ENCODE measurements at places on chromosomes 3 and 15.

GRCh38 chr15:66389859-66390381, 3.2 kb downstream of the MAP2K1 start:
- DNase-seq, result no peak

DNA sequence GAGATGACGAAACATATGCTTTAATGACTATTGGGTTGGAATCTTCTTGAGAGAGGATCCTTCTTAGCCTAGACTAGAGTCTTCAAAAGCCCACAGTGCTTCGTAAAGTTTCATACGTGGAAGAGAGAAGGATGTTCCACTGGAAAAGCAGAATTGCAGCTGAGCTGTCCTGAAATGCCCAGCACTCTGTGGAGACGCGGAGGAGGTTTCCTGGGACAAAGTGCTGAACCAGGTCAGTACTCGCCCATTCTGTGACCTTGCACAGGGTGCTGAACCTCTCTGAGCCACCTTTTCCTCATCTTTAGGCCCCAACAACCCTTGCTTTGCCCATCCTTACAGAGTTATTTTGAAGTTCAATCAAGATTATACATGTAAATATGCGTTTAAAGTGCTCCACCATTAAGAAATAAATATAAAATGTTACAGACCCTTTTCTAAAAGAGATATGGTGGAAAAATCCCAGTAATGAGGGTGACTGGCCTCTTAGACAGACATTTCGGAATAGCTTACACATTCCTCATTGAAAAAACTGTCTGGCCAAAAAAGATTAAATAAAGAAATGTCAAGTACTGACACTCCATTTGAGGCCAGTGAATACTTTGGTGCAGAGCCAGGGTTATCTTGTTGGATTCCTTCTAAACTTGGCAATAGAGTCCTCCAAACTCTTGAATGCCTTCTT, 4.2 kb upstream of the MAGEF1 start:
- peak; percentile 48 for DNase-seq

DNA sequence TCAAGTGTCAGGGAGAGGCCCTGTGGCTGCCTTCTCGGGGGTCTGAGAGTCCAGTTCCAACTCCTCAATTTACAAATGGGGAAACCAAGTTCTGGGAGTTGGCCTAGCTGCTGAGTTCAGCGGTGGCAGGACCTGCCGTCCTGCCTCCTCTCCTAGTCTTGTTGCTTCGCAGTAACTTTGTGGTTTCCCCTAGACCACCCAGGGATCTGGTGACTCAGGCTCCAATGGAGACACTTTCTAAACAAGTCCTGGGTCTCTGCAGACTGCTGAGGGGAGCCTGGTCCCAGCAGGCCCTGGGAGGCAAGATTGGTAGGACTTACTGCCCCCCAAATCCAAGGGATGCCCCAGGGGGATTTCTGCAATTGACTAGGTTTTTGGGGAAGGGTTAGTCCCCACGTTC, 83.6 kb downstream of the SMAD6 start:
- DNase-seq, result peak; percentile 88

DNA sequence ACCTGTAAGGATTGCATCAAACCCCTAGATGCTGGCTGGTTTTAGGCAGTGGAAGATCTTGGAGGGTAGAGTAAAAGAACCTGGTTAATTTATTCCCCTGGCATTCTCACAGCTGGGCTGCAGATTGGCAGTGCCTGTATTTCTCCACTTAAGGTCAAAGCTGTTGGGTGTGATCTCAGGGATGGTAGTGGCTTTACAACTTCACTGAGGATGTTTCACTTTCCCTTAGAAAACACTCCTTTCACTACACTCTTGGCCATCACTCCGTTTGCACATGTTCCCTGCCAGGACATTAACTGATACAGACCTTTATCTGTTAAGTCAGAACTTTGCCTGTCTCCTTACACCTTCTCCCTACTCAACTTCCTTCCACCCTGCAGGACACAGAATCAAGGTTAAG, 779.1 kb upstream of the SEMA6D start:
- DNase-seq, result no peak

DNA sequence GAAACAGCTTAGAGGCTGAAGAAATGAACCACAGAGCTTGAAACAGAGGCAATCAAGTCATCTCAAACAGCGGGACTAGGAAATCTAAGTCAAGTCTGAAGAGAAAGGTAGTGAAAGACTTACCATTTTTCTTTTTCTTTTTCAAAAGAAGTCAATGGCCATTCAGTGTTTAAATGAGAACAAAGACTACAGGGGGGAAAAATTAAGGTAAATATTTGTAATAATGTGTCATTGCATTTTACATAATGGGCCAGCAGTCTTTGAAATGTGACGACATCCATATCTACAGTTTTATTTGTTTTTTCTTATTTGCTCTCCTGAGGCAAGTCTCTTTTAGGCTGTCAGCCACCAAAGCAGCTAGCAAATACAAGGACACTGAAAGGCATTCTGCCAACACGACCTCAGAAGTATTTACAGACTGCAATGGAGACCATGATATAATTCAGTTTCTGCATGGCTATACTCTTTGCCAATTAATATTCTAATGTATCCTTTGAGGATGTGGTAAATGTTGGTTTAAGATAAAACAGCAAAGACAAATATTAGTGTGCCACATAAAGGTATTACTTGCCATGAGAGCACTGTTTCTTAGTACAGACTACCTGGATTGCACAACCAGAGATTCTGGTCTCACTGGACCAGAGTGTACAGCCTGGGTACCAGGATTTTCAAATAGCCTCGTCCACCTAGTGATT, 307.0 kb upstream of the THBS1 start:
- peak; percentile 63 for DNase-seq

DNA sequence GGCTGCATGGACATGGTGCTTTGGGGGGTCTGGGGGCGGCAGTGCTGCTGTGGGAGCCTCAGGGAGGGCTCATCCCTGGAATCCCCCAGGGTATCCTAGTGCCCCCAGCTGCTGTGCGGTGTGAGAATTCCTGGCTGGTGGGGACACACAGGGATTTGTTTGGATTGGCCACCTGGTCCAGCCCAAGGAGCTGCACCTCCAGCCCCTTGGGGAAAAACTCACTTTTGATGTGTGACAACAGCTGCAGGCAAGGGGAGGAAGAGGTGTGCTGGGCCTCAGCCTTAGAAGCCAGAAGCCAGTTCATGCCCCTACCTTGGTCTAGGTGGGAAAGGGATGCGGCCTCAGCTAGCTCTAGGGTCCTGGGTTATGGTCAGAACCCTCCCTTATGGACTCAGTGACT, 8.4 kb upstream of the COMMD4 start:
- no peak for DNase-seq

- no peak for DNase-seq
Measured at GRCh38 chr15:74604983-74605794, 10.4 kb upstream of the CLK3 start.

GRCh38 chr3:123724306-123724705, 139.5 kb upstream of the HACD2 start:
- no peak for DNase-seq

GRCh38 chr3:64343689-64344430, 118.6 kb upstream of the PRICKLE2 start:
- DNase-seq, result peak; percentile 95

DNA sequence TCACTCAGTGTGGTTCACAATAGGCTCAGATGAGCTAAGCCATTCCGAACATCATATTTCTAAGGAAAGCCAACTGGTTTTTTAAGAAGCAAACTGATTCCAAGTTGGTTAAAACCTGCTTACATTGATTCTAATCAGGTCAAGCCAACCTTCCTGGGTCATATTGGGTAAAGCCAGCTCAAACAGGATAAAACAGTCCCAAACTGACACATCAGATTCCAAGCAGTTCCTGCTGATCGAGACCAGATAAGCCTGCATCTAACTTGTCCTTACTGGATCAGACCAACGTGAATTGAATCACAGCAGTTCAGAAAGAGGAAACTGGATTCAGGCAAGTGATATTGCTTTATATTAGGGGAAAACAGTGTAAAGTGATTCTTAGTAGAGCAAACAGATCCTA, 18.6 kb upstream of the THSD4 start:
- peak; percentile 63 for DNase-seq

GRCh38 chr15:68775671-68776476, 44.8 kb downstream of the ANP32A start:
- DNase-seq, result peak; percentile 60

DNA sequence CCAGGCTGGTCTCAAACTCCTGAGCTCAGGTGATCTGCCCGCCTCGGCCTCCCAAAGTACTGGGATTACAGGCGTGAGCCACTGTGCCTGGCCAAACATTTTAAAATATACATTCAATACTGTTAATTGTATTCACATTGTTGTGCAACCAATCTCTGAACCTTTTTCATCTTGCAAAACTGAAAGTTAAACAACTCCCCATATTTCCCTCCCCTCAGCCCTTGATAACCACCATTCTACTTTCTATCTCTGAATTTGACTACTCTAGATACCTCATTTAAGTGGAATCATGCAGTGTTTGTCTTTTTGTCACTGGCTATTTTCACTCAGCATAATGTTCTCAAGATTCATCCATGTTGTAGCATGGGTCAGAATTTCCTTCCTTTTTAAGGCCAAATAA, 30.0 kb downstream of the HMCES start:
- no peak for DNase-seq

DNA sequence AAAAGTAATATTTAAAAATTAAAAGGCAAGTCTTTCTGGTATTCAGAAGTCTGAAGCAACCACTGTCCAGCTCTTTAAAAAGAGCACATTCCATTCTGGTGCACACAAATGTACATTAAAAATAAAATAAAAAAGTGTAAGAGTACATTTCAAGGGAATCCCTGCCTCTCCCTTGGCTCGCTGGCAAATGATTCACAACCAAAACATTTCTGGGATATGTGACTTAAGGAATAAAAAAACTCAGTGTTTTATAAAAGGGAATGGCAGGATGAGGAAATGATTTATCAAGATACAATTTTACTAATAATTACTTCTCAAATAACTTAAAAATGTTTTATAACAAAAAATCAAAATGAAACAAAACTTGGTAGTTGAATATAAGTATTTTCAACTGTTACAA, 23.8 kb upstream of the ANXA2 start:
- peak; percentile 93 for DNase-seq

DNA sequence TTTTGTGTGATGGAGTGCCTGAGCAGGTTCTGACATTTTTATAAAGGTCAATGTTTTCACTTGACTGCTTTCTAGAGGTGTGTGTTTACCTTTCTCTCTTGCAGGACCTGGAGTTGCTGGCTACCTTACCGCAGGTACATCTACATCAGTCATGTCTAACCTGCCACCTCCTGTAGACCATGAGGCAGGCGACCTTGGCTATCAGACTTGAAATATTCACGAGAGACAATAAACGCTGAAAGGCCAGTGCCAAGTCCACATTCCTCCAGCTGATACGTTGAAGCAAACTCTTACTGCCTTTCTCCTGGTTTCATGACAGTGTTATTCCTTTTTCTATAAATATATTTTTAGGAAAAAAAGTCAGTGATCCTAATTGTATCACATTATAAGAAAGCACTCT, 59.0 kb upstream of the ACKR4 start:
- DNase-seq, result no peak

GRCh38 chr15:100931143-100931890, 12.2 kb downstream of the LRRK1 start:
- no peak for DNase-seq

DNA sequence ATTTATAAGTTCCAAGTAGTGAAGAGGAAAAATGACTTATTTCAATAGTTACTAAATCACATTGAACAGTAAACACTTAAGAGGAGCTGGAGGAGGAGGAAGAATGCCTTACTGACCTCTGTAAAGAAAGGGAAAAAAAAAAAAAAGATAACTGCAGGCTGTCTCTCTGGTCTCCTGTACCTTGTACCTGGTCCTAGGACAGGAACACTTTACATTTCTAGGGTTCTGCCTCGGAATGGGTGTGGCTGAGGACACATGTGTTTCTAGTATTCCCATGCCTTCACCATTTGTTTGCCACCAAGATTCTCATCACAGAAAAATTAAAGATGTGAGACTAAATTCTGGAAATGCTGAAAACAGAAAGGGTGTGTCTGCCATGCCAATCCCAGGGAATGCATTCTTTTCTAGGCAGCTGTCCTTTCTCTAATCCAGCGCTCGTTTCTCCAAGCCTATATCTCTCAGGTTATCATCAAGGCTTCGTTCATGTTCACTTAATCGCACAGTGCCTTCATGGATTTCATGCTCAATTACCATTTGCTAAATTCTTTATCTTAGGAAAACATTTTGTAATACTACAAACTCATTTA, 1208.3 kb downstream of the OTOL1 start:
- no peak for DNase-seq

DNA sequence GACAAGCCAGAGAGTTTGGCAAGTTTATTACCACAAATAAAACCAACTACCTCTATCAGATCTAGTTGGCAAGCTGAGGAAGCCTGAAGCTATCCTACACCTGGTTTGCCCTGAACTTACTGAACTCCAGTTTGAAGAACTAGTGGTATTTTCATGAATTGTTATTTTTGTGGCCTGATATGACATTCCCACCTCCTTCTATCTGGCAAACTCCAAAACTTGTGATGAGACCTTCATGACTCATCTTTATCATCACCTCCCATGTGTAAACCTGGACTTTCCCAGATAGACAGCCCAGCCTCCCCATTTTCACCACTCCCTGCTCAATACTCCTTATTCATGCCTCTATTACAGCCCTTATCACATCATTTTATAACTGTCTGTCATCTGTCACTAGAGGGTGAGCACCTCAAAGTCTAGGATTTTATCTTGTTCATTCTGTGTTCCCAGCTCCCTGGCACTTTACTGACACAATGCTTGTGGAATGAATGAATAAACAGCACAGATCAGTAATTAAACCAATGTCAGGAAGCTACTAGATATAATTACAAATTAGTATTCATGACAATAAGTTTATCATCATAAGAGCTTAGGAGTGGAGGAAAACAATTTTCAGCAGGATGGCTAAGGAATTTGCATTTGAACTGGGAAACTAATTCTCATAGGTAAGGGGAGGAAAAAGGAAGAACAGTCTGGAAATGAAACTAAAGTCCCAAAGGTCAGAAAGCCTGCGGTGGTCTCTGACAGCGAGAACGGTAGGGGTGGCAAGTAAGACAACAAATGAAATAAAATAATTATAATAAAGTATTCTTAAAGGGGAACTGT, 13.2 kb upstream of the TRANK1 start:
- DNase-seq, result peak; percentile 66

DNA sequence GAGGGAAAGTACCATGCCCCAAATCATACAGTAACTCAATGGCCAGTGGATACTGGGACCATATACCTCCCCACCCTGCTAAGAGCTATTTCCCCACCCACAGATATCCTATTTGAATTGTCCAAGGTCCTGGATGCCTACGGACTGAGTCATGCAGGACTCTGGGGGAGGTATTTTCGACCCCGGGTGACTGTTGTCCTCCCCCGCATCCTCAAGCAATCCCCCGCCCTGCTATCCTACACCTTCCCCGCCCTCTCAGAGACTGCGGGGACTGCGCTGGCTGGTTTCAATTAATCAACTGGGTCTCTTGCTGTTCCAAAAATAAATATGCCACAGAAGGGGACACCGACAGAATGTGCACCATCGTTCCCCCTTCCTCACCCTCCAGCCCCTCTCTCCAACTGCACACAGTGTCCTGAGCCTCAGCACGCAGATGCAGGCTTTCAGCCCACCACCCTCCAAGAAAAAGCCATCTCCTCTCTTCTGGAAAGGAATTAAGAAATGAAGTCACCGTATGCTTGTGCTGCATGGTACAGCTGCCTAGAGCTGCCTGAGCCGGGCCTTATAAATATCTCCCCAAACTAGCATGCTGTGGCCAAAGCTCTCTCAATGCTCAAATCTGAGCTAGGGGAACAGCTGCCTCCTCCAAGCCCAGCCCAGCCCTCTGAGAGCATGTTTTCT, 8.1 kb downstream of the CAV3 start:
- peak; percentile 92 for DNase-seq

- DNase-seq, result no peak
Measured at GRCh38 chr3:61820306-61820992, 259.1 kb downstream of the PTPRG start.

GRCh38 chr3:26718315-26718714, 95.7 kb downstream of the LRRC3B start:
- DNase-seq, result no peak

Measured in fibroblast of skin of right quadriceps (primary cell).